KG1 (cell line): ENCODE measurements at places on chromosomes 5 and 9.
A peak's percentile ranks its signal among the peaks of the same experiment; 100 is the strongest.

- no peak for DNase-seq
Measured at GRCh38 chr9:132481053-132481849, 71.2 kb downstream of the CFAP77 start.

DNA sequence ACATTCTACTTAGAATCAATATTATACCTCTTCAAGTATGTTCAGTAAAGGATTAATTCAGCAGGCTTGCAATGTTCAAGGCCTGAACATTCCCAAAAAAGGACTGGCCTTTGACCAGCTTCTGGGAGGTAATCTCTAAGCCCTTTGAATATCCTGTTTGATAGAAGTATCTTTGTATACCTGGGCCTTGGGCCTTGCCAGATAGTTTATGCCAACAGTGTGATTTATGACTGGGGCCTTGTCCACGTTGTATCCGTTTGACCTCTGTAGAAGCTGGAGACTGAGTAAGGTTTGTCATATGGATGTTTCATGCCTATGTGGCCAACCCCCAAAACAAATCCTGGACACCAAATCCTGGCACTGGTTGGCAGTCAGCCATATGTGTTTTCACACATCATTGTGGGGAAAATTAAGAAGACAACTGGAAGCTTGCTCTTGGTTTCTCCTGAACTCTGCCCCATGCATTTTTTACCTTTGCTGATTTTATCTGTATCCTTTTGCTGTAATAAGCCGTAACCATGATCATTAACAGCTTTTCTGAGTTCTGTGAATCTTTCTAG lies 92.1 kb downstream of the RMI1 start:
- DNase-seq, result no peak

GRCh38 chr5:148147415-148147814 lies 20.9 kb upstream of the SPINK14 start:
- no peak for DNase-seq

DNA sequence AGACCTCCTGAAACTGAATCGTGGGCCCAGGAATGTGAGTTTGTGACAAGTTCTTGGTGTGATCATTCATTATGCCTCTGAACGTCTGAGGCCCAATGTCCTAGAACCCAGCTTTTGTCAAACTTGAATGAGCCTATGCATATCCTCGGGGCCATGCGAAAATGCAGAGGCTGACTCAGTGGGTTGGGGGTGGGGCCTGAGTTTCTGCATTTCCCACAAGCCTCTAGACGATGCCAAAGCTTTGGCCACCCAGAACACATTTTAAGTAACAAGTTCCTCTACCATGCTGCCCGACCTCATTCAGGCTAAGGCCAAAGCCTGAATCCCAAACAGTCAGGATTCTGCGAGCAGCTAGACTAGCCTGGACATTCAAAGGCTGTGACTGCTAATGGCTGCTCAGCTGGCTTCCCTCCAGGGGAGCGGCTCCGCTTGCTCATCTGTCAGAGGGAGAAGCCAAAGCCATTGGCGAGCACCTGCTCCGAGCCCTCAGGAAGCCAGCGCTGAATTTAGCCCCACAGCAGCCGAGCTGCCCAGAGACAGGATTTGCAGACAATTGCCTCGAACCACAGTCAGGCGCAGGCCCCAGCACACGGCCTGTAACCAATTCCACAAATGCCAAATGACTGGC lies 177.5 kb downstream of the ZDHHC21 start:
- no peak for DNase-seq

- no peak for DNase-seq
Measured at GRCh38 chr9:4530375-4530774, 40.1 kb downstream of the SLC1A1 start.

DNA sequence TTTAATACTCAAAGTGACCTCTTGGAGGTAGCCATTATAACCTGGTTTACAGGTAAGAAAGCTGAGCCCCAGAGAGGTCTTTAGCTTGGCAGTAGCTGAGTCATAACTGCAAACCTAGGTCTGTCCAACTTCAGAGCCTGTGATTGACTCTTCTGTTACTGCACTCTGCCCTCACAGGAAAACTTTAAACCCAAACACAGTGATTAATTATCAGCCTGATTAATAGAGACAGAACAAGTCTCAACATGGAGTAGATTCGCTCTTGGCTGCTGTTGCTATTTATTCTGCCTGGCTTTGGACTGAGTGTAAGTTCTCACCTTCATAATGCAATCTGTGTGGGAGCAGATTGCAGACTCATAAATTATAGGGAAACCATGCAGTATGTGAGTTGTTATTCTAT lies 27.4 kb upstream of the TXN start:
- no peak for DNase-seq

- no peak for DNase-seq
Measured at GRCh38 chr5:174624733-174625522, 99.5 kb upstream of the MSX2 start.

DNA sequence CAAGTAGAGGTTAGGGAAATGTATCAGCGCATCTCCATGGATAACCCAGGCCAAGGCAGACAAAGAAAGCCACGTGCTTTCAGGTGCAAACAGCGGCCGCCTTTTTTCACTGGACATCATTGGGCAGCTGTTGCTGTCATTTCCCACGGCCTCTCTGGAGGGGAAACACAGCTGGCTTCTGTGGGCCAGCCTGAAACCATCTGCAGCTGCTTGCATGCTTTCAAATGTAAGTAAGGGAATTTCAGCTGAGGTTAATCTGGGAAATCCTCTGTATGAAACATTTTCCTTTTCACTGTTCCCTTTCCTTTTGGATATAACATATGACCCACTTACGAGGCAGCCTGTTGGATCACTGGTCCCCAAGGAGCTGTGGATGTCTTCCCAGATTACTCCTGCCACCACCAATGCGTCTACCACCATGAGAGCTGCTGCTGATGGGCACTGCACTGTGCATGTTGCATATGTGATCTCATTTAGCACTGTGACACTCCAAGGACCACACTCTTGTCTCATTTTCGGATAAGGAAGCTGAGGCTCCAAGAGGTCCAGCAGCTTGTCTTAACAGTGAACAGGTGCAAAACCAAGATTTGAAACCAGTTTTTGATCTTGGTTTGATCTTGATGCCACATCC lies 106.3 kb downstream of the C9orf152 start:
- no peak for DNase-seq

- peak; percentile 17 for DNase-seq
Measured at GRCh38 chr9:113219186-113219936, 1.7 kb downstream of the FKBP15 start.

DNA sequence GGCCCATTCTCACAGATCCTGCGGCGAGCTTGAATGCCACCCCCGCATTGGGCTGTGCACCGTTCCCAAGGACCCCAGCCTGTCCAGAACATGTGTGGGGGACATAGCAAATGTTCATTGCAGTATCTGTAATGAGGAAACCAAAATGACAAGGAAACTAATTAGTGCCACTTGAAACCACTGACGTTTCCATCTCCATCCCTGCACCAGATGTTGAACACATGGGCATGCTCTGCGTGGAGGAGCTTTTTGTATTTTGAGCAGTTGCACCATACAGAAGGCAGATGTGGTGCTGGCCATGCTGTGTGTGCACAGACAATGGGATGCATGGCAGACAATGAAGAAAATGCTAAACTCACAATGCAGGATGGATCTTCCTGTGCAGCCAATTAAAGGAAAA lies 437.7 kb downstream of the SEMA5A start:
- no peak for DNase-seq

- no peak for DNase-seq
Measured at GRCh38 chr5:78706381-78706780, 57.8 kb upstream of the LHFPL2 start.
